ENCODE measurements at places on chromosomes 4 and X. TPM values are rescaled to one million over a fixed set of nuclear protein-coding genes. Genes with fewer than 3 reads are reported as not detected.
A peak's percentile ranks its signal among the peaks of the same experiment; 100 is the strongest.

BMPR1B gene
- not detected for polyA plus RNA-seq

SULT1B1 gene
- 15.6 TPM for polyA plus RNA-seq

MAGEE1 gene
- polyA plus RNA-seq = 0.05 TPM

DNA sequence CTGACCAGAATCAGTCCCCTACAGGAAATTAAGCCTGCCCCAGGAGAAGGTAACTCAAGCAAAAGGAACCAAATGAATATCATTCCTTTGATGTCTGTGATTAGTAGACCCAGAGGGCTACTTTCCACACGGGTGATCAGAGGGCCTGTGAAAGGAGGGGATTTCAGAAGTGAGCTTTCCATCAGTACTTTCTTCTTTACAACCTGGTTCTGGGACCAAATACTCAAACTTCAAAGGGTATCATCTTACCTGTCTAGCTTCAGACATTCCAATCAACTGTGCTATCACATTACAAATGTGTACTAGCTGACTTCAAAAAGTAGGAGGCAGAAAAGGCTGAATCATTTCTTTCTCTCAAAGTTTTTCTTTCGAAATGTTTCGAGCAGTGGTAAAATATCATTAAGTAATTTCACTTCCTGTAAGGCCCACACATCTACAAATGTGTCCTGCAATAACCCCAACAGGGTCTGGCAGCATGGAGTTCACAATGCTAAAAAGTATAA, 23.9 kb downstream of the ACSL4 start:
- DNase-seq = peak; percentile 64
- H3K36me3 ChIP-seq = no peaks in the 10 kb centered on the region
- peaks cover 3% of the 10 kb centered on the region for H3K27me3 ChIP-seq

- no peak for DNase-seq
- H3K4me3 ChIP-seq = no peak overlapping the region
- no peak overlapping the region for H3K27ac ChIP-seq
- H3K36me3 ChIP-seq = no peaks in the 10 kb centered on the region
- no peaks in the 10 kb centered on the region for H3K4me1 ChIP-seq
These were observed 141.4 kb upstream of the SMIM10 start for GRCh38 chrX:134849390-134849789.

DNA sequence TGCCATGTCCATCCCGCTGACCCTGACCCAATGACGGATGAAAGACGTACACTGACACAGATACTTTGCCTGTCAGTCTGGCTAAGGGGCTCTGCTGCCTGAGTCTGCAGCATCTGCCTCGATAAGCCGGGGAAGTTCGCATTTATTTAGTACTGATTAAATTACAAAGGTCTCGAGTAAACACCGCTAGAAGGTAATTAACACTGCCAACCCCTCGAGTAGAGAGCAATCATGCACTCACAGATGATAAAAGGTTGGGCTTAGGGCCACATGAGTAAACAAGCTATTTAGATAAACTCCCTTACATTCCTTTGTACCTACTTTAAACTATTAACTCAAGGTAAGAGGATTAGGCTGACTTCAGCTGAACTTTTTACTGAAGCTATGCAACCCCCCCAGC, 16.0 kb upstream of the RBMXL3 start:
- no peak for DNase-seq
- no peak overlapping the region for H3K4me3 ChIP-seq
- H3K4me1 ChIP-seq = no peaks in the 10 kb centered on the region

DNA sequence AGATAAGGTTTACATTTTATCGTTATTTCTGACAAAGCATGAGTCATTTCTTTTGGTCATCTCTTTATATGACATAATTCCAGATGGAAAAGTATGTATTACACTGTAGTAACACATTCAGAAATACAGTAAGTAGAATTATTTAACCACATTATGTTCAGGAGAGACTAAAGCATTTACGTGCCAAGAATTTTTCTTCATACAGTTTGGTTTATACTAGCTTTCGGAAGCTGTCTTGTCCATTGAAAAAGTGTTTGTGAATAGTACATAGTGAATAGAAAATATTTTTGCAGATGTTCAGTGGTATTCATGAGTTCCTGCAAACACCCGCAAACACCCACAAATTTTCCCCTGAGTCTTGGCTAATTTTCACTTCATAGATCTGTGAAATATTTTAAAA, 1033.0 kb upstream of the INTU start:
- H3K4me1 ChIP-seq = no peaks in the 10 kb centered on the region
- H3K27me3 ChIP-seq = no peaks in the 10 kb centered on the region
- H3K4me3 ChIP-seq = no peak overlapping the region
- no peak overlapping the region for H3K27ac ChIP-seq
- no peaks in the 10 kb centered on the region for H3K36me3 ChIP-seq

DNA sequence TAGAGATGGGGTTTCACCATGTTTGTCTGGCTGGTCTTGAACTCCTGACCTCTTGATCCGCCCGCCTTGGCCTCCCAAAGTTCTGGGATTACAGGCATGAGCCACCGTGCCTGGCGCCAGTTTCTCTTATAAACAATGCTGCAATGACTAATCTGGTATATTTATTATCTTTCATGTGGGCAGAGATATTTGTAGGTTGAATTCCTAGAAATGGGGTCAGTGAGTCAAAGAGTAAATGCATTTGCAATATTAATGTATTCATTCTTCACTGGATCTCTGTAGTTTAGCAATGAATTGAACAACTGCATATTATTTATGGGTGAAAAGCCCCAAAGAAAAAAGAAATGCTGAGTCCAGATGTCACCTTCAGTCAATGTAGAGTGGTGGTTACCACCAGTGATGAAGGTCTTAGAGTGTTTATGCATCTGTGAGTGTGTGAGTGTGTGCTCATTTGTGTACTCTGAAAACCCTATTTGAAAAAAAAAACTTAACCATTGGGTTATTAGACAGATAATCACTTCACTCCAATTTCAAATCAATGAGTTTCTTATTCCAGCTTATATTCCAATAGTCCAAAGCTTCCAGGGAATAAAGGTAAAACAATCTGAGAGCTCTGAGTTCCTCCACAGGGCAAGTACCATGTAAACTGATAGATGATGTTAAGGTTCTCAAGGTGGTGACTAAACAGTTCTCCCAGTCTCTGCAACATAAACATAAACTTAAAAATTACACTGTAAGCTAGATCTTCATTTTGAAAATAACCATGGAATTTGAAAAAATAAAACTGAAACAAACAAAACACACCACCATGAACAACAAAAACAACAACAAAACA, 22.6 kb upstream of the CD38 start:
- peaks cover 2% of the 10 kb centered on the region for H3K36me3 ChIP-seq
- no peaks in the 10 kb centered on the region for H3K27me3 ChIP-seq
- no peak overlapping the region for H3K4me3 ChIP-seq
- no peak overlapping the region for H3K27ac ChIP-seq
- no peak for DNase-seq

- H3K27ac ChIP-seq = peak overlapping the region; percentile 78
- H3K36me3 ChIP-seq = no peaks in the 10 kb centered on the region
- H3K4me3 ChIP-seq = no peak overlapping the region
- peak; percentile 19 for DNase-seq
- peaks cover 54% of the 10 kb centered on the region for H3K4me1 ChIP-seq
These were observed 170.6 kb downstream of the TMA16 start for GRCh38 chr4:163665101-163665500.

DNA sequence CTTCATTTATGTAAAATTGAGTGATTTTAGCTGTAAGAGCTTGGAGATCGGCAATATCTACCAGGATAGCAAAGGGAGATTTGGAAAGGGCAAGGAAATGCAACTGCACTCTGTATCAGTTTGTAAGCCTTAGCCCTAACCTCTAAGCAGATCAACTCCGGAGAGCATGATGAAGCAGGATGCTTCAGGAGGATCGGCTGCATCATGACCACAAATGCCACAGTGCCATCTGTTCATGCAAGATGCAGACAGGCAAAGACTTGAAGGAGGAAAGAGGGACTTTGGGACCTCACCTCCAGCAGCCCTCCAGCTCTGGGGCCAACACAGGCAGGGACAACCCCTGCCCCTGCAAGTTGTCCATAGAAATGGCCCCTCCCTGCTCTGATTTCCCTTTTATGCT, 377.6 kb upstream of the GATB start:
- DNase-seq = no peak
- H3K4me3 ChIP-seq = no peak overlapping the region

- H3K27me3 ChIP-seq = no peaks in the 10 kb centered on the region
- DNase-seq = no peak
- no peaks in the 10 kb centered on the region for H3K36me3 ChIP-seq
- H3K27ac ChIP-seq = no peak overlapping the region
- H3K4me1 ChIP-seq = no peaks in the 10 kb centered on the region
These were observed 1027.7 kb downstream of the ARAP2 start for GRCh38 chr4:35216636-35217035.

All from CD14-positive monocyte (primary cell).